ENCODE measurements at places on chromosomes 11 and 22.

- DNase-seq, result no peak
Measured at GRCh38 chr22:23509571-23510302, 70.4 kb downstream of the IGLL1 start.

GRCh38 chr11:129395883-129396282, 20.2 kb downstream of the BARX2 start:
- no peak for DNase-seq

DNA sequence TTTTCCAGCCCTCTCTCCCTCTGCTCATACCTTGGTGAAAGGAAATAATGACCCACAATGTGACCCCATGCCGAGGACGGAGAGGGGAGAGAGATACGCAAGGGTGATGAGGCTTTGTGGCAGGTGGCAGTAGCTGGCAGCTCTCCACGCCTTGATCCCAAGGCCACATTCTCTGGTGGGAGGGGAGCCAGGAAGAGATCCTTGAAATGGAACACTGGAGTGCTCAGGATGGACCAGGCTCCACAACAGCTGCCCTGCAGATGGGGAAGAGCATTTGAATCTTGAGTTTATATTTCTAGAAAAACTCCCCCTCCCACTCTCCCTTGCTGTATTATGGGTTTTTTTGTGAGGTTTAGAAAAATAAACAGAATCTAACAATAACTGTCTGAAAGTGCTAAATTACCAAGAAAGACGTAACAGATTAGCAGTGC, 61.6 kb upstream of the CDON start:
- no peak for DNase-seq

- peak; percentile 75 for DNase-seq
Measured at GRCh38 chr22:50530877-50531545, 1.2 kb upstream of the TYMP start.

- peak; percentile 48 for DNase-seq
Measured at GRCh38 chr11:61587951-61588727, 7.3 kb upstream of the SYT7 start.

GRCh38 chr11:69312453-69313404, 18.8 kb downstream of the MYEOV start:
- no peak for DNase-seq

GRCh38 chr11:133506023-133506422, 26.3 kb downstream of the OPCML start:
- no peak for DNase-seq

DNA sequence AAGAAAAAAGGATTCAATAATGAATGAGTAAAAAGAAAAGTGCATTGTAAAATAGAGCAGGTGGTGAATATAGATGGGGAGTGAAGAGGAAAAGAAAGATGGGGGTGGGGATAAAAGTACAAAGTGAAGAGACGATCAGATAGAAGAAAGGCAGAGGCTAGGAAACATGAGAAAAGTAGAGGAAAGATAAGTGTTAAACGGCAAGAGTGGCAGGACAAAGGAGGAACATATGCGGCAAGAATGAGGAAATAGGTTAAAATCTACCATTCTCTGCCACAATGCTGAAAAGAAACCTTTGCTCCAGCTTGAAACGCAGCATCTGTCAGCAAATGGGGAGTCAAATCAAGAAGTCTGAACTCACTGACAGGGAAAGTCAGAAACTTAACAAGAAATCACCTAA, 6.8 kb downstream of the FUT4 start:
- DNase-seq, result no peak

- no peak for DNase-seq
Measured at GRCh38 chr22:22407061-22407460, 101.5 kb downstream of the ZNF280B start.

- no peak for DNase-seq
Measured at GRCh38 chr22:19596680-19597398, 72.6 kb upstream of the CLDN5 start.

GRCh38 chr11:60925868-60926267, 1.6 kb downstream of the TMEM132A start:
- no peak for DNase-seq

GRCh38 chr11:45092404-45092785, 54.0 kb upstream of the PRDM11 start:
- DNase-seq, result no peak

- no peak for DNase-seq
Measured at GRCh38 chr11:121473064-121473777, 20.5 kb upstream of the SORL1-AS1 start.

DNA sequence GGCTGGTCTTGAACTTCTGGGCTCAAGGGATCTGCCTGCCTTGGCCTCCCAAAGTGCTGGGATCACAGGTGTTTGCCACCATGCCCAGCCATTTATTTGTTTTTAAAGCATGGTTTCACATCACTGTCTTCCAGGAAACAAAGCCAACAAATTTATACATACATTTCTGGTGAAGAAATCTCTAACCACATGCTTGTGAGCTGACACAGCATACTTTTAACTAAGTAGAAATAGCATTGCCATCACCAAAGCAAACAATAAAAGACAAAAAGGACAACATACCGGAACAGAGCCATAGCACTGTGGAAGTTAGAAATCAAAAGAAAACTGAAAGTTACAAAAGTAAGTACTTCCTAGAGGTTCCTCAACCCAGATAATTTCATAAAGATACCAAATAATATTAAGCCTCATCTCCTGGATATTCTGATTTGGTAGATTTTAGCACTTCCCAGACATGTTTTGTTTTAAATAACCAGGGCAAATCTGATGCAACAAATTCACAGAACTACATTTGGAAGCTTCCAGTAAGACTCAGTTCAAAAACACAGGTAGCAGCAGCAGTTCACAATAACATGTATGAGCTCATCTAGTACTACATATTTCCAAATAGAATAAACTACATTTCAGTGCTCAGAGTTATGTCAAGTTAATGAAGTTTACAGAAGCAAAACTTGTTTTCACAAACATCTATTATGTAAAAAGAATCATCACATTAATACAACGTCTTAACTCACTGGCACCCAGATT, 70.6 kb downstream of the RRAS2 start:
- no peak for DNase-seq

DNA sequence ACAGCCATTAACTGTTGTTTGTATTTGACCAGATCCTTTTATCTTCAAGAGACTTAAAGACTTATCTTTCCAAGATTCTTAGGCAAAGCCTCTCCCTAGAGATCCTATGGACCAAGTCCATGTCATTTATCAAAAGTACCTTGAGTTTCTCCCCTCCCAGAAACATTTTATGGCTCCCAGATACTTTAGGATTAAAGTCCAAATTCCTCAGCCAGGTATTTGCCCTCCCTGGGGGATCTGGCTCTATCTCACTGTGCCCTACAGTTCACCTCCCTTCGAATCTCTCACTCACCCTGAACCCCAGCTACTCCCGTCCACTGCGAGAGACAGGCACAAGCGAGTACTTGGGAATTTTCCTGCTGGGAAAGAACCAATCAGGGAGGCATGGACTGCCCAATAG, 11.9 kb downstream of the MS4A8 start:
- no peak for DNase-seq

DNA sequence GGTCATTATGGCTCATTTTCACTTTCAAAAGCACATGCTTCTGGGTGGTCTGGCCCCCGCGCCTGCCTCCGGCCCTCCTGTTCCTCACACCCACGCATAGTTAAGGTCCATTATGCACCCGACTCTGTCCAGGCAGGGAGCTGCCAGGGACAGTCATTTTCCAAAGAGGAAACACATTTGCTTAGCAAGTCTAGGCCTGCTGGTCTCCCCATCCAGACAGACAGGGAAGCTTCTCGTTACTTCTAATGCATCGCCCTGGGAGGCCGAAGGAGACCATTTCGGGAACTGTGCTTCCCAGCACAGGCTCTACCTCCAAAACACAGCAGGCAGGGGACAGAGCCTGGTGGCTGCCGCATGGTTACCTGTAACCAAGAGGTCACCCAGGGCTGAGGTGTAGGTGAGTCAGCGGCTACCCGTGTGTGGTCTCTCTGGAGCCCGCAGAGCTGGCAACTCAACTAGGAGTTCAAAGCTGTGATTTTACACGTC, 87.1 kb upstream of the SHANK2 start:
- no peak for DNase-seq

- DNase-seq, result no peak
Measured at GRCh38 chr22:28188178-28188879, 269.3 kb upstream of the PITPNB start.

DNA sequence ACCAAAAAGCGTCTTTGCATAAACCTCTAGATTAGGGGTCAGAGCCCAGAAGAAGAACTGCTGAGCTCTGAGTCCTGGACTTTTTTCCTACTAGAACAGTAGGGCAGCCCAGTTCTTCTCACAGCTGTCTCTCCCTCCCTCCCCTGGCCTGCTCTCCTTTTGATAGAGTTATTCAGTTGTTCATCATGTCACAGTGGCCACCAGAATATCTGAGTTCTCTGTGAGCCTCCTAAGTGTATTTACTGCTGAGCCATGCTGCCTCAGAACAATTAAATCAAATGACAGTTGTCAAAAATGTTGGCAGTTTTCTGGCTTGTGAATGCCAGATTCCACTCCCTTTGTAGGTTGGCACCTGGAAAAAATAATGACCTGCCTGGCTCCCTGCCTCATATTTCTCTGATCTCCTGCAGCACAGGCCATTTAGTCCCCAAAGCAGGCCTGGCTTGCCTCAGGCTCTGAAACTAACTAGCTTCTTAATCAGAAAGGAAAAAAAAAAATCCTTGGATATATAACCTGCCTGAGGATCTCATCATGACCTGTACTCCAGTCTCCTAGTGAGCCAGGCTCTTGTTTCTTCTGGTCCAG, 377.4 kb upstream of the LARGE1 start:
- DNase-seq, result no peak

DNA sequence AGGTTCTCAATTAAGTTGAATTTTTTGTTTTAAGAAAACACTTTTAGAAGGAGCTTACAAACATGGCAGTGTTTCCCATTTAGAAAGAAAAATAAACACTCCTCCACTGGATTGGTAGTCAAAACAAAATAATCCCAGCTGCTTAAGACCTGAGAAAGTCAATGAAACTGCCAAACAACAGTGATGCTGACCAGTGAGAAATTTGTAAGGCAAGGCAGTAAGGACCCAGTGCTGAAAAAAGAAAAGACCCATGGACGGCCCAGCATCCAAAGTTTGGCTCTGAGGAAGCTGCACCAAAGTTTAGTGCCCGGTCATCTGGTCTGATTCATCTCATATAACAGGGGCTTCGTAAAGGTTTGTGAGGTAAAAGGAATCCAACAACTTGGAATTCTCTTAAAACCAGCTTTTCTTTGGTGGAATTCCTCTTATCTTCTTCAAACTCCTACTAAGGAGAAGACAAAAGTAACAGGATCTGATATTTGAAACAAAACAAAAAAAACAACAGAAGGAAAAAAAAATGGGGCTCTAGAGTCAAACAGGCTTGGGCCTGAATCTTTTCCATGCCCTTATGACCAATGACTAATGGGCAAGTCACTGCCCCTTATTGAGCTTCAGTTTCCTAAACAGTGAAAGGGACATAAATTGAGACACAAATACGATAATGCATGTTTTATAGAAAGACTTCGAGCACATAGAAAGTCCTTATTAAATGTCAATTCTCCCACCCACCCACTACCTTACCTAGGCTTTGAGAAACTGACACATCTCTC, 383.0 kb upstream of the NARS2 start:
- no peak for DNase-seq

DNA sequence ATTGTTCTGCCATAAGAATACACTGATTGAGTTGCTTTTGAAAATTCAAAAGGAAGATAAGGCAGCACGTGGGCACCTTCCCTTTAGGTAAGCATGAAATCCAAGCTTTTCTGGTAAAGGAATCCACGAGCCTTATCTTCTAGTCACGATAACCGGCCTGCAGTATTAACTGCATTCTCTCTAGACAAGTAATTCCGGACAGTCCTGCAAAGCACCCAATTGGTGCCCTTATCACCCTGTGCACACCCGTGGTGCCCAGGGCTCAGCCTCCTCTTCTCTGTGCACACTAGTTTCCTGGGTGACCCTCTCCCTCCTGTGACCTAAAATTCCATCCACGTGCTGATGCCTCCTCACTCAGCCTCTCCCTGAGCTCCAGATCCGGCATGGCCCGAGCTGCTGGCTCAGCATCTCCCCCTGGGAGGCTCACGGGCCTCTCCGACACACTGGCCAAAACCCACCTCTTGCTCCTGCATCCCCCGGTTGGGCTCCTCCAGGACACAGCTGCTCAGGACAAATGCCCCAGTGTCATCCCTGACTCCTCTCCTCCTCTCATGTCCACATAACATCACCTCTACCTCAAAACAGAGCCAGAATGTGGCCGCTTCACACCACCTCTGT, 63.7 kb downstream of the PACSIN2 start:
- DNase-seq, result no peak

GRCh38 chr11:12216671-12217374, 106.4 kb downstream of the MICAL2 start:
- no peak for DNase-seq

GRCh38 chr11:76071090-76071489, 135.2 kb downstream of the WNT11 start:
- no peak for DNase-seq

Measured in GM12892 (cell line).